ENCODE measurements at places on chromosomes 3 and 15.

DNA sequence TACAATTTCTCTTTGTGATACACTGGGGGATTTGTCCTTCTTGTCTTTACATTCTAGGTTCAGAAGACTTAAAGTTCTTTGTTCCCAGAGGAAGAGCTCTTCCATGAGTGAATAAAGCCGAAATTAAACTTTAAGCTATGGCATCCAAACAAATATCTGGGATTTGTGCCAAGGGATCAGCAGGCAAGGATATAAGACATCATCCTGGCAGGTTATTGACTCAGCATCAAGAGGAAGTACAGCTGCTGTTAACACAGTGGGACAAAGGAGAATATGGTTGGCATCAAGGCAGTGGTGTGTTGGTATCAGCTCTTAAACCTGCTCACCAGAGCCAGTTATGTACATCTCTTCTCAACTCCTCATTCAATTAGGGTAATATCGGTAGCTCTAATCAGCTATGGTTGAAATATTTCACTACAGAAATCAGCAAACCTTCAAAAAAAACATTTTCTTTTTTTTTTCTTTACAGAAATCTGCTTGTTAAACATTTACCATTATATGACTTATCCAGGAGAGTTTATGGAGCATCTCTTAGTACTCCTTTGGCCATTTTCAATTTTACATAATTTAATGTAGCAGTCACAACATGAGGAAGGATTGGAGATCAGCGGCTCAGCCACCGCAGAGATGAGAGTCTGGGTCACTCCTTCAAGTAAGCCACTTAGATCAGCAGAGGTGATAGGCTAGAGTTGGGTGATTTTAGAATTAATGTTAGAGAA is 1198.6 kb upstream of the EPHA6 start:
- no peak for DNase-seq

GRCh38 chr15:42507514-42507913 is 12.1 kb downstream of the SNAP23 start:
- DNase-seq = no peak

DNA sequence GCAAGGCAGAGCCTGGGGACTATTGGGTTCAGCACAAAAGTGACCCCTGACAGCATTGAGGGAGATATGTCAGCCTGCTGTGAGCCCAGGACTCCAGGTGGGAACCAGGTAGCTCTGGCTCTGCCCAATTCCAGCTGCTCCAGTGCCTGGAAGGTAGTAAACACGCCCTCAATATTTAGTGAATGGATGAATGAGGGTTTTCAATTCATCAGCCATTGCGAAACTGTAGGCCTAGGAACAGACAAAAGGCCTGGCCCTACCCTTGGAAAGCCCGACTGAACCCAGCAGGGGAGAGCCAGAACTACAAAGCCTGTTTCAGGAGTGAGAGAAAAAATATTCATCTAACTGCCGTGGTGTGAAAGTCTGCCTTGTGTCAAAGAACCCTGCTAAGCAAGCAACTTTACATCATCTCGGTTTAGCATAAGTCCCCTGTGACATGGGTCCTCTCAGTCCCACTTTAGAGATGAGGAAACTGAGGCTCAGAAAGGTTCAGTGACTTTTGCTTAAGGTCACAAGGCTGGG is 8.1 kb upstream of the CSK start:
- no peak for DNase-seq

GRCh38 chr3:16464511-16465148 is 48.9 kb downstream of the RFTN1 start:
- no peak for DNase-seq

GRCh38 chr3:89107461-89108290 is at the start of gene EPHA3:
EPHA3 (plus strand) TSS chr3:89107621; CDS start chr3:89107749, 128 bp downstream.
- no peak for DNase-seq

DNA sequence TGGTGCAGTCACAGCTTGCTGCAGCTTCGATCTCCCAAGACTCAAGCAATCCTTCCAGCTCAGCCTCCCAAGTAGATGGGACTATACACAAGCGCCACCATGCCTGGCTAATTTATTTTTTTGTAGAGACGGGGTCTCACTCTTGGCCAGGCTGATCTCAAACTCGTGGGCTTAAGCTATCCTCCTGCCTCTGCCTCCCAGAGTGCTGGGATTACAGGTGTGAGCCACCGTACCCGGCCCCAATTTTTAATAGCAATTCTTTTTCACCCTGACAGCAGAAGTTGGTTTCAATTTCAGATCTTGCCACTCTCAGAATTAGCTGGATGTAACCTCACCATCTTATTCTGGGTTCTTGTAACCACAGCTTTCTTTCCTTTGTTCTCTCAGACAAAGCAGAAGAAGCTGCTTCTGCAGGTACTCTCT is 64.8 kb downstream of the TRIM71 start:
- DNase-seq = no peak

DNA sequence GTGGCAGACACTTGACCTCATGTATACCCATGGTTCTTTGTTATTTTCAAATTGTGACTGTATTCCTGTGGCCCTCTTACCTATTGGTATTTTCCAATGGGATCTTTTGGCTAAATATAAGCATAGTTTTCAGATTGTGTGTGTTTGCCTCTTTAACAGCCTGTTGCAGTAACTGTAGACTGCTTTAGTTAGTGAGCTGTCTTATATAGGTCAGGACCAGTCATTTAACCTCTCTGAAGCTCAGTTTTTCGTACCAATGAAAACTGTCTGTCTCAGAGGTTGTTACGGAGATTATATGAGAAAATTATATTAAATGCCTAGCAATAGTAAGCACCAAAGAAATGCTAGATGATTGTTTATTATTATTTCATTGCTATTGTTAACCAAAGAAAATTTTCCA is 29.3 kb upstream of the CAPN3 start:
- DNase-seq = no peak

GRCh38 chr3:10213156-10213792 is 35.0 kb upstream of the TATDN2 start:
- no peak for DNase-seq

DNA sequence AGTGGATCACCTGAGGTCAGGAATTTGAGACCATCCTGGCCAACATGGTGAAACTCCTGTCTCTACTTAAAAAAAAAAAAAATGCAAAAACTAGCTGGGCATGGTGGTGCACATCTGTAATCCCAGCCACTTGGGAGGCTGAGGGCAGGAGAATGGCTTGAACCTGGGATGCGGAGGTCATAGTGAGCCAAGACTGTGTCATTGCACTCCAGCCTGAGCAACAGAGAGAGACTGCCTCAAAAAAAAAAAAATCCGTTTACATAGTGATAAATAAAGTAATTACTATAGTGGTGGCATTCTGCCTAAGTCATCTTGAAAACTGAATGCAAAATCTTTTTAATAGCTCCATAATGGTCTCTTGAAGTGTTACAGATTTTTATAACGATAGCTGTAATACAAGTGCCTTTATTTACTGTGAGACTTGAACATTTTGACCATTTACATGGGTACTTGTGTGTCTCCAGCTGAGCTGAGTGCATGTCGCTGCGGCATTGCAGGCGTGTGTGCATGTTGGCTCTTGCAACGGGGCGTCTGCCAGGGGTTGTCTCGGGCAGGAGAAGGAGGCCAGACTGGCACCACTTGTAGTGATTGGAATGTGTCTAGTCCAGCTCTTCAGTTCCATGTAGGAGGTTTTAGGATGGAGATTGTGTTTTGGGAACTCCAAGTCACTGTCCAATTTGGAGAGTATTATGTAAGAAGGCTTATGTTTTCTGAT is 111.9 kb downstream of the IGF1R start:
- no peak for DNase-seq

GRCh38 chr3:156183396-156183795 is 63.0 kb downstream of the KCNAB1 start:
- DNase-seq = no peak

GRCh38 chr3:133930341-133930933 is 34.8 kb upstream of the RAB6B start:
- DNase-seq = no peak

DNA sequence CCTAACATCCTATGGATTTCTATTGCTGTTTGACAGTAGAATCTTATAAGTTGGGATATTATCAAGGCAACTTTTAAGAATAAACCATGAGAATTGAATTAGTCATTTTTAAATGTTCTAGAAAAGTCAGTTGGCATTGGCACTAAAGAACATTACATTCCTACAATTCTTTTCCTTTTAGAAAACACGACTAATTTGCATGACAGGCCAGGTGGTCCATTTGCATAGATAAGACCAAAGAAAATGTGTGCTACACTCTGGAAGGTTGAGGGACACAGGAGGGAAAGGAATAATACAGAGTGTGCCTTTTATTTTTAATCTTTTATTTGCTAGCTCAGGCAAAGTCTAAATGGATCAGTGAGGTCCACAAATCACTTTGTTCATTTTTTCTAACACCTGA is 962.3 kb downstream of the EPHA3 start:
- no peak for DNase-seq

DNA sequence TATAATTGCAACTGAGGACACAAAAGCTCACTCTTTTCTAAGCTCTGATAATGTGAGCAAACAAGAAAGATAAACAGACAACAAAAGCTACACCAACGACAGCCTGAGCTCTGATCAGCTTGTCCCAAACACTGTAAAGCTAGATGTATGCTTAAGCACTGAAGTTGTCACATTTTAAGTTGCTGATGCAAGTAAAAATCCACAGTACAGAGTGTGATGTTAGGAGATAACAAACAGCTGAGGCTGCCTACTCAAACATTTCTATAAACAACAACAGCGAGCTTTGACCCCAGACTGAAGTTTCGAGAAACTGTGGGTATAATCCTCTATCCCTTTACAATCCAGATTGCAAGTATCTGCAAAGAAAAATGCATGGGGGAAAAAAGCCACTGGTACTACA is 10.7 kb downstream of the MTHFS start:
- DNase-seq = no peak

DNA sequence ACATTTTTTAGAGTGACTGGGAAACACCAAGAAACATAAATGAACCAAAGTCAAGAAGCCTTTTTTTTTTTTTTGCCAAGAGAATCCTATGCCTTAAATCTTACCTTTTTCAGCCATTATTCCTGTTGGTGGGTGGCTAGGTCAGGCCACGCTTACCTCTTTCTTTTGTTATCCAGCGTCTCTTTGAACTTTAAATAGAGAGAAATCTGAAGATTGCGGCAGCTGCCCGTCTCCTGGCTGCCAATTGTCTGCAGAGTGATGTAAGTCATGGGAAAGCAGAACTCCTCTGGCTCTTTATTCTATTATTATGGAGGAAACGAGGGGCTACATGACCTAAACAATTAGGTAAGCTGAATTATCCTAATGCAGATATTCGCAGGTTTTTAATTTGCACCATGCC is at the start of gene STRIT1:
Gene STRIT1 (minus strand): TSS at position 168 of the 400 bp plus-strand sequence.
- DNase-seq = no peak

DNA sequence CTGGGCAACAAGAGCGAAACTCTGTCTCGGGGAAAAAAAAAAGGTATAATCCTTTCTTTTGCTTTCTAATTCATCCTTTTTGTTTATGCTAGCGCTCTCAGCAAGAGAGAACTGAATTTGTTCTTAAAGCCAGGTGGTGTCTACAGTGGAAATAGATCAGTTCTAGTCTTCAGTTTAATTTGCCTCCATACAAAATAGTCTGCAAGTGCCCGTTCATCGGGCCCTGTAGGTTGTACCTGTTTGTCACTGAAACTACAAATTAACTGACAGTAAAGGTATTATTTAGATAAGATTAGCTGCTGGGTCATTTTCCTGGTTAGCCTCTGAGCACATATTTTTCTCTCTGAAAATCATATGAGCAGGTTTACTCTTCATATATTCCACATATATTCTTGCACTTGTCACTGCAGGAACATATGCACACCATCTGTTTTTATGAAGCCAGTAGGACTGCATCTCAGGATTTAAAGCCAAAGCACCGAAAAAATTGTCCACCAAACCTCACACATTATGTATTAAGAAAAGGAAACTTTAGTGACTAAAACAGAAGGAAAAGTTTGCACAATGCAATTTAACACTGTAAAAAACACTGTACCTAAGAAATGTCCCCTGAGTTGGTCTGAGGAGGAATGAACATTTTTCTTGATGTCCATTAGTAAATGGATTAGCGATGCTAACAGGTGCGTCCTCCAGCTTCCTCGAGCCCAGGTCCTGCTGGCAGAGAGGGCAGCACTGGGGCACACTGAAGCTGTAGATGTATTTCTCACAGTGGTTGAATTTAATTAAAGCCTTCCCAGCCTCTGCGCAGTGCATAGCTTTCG is 437 bp downstream of the MKRN2OS start:
- no peak for DNase-seq

GRCh38 chr3:59065240-59065639 is 15.4 kb upstream of the CFAP20DC start:
- no peak for DNase-seq

GRCh38 chr3:12954891-12955650 is 113.7 kb upstream of the RPL32 start:
- DNase-seq = no peak

- peak; percentile 67 for DNase-seq
Observed at GRCh38 chr3:30370681-30371271, 235.6 kb upstream of the TGFBR2 start.

DNA sequence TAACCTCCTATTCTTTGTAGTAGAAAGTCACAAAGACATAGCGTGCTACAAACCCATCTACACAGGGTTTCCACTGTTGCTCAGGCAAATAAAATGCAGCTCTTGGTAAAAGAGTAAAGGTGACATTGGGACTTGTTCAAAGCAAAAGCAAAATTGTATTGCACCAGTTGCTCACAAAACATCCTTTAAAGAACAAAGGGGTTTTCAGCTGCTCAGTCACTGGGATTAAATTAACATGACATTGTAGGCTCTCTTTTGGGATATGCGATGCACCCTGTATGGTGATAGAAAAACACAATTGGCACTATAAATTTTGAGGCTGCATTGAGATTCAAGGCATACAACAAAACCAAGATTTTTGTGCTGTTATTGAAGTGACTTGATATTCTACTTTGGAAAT is 447.3 kb upstream of the CNTN3 start:
- DNase-seq = no peak

DNA sequence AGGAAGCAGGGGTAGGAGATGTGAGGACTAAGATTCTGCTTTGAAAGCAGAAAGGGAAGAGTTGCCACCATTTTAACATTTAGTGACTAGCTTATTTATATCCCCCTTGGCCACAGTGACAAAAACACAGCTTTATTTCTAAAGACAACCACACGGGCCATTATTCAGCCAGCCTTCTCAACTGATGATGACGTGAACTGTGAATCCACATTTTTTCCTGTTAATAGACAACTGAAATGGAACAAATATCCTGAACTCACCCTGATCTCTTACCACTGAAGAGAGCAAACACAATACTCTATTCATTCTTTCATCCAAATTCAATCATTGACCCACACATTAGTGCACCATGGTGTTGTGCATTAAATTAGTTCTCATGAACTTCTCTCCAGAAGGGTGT is 145.1 kb downstream of the TNIK start:
- no peak for DNase-seq

DNA sequence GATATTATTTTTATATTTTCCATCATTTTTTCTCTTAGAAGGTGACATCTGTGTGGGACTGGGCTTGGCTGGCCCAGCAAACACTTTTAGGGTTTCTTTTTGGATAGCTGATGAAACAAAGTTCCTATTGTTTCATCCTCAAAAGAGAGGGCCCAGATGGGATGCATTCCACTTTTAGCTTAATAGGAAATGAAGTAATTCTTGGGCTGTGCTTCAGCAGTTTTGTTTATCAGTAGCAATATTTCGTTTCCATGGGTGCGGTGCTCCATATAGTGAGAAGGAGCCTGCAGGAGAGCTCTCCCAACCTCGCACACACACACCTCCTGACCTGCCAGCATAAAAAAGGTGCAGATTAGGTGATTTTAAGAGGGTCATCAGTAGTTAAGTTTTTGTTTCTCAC is 147.5 kb downstream of the AKAP13 start:
- peak; percentile 85 for DNase-seq

GRCh38 chr3:140365872-140366697 is 311.8 kb upstream of the TRIM42 start:
- DNase-seq = no peak

Data from BJ (cell line).